ENCODE measurements at places on chromosomes 7 and 10. TPM values are rescaled to one million over a fixed set of nuclear protein-coding genes. Genes with fewer than 3 reads are reported as not detected.

C10orf90 gene
- not detected for total RNA-seq

IKZF1 gene
- 324 TPM for total RNA-seq

GRCh38 chr7:21300692-21301091, 127.2 kb upstream of the SP4 start:
- no peak for DNase-seq

ZP3 gene
- total RNA-seq = 4.2 TPM

DNA sequence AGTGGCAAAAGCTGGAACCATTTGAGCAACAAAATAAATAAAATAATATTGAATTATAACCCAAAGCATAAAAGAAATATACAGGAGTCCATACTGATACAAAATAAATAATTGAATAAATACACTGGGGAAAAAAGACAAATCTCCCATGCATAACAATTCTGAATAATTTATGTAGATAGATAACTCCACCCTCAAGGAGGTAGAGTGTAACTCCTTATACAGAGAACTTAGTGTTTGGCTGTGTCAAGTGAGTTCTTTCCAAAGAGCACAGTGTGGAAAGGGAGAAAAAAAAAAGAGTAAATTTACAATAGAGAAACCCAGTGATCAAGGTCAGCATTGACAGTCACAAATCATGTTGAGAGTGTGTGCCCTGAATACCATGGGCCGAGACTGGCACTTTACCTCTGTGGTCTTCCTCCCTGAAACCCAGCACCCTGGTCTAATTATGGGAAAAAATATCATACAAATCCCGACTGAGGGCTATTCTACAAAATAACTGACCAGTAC, 5.5 kb downstream of the PIK3AP1 start:
- no peak for DNase-seq

LRRN3 gene
- total RNA-seq = 57.3 TPM

FAM237B gene
- total RNA-seq = not detected

LMTK2 gene
- 14.9 TPM for total RNA-seq

RHOBTB1 gene
- not detected for total RNA-seq

DNA sequence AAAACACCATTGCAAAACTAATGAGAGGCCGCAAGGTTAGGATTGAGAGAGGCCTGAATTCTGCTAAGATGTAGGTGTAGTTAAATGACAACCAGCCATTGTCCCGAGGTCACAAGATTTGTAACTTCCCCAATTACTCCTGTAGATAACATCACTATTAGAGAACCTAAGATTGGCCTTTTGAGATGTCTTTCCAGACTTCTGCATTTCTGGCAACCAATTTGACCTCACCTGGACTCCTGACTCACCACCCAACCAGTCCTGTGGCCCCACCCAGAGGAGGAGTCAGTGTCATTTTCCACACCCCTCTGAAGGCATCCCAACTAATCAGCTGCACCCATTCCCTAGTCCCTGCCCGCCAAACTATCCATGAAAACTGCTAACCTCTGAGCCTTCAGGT, 115.7 kb downstream of the PRKAG2 start:
- no peak for DNase-seq

STOX1 gene
- 0.32 TPM for total RNA-seq

OR2A42 gene
- not detected for total RNA-seq

DNA sequence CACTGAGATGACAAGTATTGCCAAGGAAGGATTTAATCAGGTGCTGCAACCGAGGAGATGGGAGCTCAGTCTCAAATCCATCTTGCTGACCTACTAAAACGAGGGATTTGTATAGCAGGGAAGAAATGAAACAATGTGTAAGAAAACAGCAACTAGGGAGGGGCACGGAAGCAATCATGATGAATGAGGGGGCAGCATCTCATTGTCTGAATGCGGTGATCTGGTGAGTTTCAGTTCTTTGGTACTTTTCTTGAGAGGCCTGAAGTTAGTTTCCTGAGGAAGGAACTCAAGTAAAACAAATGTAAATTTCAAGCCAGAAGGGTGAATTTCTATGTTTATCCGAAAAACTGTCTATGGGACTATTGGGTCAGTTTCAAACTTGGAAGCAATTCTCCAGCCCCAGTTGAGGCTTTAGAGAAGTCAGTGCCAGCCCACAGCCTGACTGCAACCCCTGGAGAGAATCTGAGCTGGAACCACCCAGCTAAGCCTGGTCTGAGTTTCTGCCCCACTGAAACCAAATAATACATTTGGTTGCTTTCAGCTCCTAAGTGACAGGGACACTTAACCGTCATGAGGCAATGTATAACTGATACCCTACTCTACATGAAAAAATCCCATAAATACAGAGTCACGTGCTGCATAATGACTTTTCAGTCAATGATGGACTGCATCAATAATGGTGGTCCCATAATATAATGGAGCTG, 45.8 kb upstream of the TNS3 start:
- DNase-seq = no peak

DNA sequence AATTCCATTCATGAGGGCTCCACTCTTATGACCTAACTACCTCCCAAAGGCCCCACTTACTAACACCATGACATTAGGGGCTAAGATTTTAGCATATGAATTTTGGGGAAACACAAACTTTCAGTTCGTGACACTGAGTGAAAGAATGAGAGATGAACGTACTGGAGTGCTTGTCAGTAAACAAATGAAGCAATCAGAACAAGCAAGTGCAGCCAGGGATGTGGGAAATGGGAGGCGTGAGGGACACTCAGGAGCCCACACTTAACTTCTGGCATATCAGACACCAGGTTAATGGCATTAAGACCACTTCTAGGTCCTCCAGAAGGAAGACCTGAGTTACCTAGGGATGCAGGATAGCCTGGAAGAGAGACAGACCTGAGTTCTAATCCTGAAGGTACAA, 2.3 kb upstream of the MDFIC start:
- DNase-seq = no peak

DNA sequence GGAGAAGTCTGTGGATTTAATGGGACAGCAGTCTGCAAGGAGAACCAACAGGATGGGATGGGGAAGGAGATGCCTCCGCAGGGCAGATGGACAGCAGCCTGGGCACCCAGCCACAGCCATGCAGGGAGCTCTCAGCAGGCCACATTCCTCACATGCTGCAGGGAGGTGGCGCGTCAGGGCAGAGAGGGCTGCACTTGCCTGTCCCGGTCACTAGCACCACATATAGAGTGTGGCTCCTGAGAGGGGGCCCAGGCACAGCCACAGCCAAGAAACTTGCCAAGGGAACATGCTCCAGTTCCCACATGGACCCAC, 86.8 kb upstream of the ZMIZ1 start:
- DNase-seq = no peak

DNA sequence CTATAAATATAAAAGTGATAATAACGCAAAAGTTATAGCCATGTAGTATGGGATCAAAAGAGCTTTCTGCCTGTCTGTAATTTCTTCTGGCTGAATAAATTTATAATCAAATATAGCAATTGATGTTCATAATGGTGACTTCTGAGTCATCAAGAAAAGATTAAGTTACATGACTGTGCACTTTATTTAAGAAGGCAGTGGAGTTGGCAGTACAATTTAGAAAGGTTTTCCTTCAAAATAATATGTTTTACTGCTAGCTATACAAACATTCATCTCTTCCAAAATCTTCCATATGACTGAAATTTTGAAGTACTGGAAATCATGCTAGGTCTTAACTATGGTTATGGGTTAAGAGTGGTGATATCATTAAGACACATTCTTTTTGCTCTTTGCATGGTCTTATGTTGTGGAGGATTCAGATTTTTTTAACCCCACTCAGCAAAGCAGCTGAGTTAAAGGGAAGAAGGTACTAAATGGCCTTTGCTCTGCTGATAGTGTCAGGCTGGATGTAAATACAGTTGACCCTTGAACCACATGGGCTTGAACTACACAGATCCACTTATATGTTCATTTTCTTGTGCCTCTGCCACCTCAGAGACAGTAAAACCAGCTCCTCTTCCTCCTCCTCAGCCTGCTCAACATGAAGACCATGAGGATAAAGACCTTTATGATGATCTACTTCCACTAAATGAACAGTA, 323.6 kb downstream of the BBS9 start:
- DNase-seq = no peak

- no peak for DNase-seq
Measured at GRCh38 chr7:42395607-42396006, 158.6 kb upstream of the GLI3 start.

ZNF804B gene
- not detected for total RNA-seq

DNA sequence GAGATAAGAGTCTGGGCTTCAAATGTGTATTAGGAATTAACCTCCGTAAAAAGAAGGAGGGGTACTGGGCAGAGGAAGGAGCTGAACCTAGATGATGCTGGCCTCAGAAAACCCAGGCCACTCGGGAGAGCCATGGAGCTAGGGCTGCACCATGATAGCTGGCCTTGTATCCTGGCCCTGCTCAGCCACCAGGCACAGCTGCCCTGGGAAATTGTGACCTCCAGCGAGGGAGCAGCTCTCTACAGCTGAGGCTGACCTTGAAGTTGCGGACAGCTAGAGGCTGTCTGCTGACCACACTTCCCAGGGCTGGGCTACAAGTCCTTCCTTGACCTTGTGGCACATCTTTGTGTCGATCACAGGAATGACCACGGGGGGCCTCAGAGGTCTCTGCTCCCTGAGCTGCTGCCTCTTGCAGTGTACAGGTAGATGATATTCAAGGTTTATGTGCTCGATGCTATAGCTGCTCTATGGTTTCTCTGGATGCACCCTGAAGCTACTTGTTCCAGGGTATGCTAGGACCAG, 38.3 kb upstream of the SLC35B4 start:
- DNase-seq = no peak

DNA sequence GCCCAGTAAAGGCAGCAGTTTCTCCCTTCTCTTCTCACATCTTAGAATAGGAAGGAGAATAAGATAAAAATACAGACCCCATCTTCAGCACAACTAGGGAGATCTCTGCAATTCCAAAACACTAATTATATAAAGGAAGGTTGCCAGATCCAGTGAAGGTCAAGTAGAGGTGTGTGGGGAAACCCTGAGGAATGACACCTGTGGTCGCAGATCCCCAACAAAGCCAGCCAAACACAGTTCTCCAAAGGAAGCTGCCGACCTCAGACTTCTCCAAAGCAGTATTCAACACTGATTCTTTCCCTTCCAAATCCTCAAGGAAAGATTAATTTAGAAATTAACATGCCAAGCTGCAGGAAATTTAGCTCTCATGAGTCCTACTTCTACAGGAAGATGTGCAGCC, 62.9 kb upstream of the OIT3 start:
- DNase-seq = no peak

- DNase-seq = no peak
Measured at GRCh38 chr10:15370212-15370855, 755 bp downstream of the FAM171A1 start.

CRYGN gene
- total RNA-seq = 0.22 TPM

GRCh38 chr10:475709-476454, 213.6 kb downstream of the DIP2C start:
- no peak for DNase-seq

DNA sequence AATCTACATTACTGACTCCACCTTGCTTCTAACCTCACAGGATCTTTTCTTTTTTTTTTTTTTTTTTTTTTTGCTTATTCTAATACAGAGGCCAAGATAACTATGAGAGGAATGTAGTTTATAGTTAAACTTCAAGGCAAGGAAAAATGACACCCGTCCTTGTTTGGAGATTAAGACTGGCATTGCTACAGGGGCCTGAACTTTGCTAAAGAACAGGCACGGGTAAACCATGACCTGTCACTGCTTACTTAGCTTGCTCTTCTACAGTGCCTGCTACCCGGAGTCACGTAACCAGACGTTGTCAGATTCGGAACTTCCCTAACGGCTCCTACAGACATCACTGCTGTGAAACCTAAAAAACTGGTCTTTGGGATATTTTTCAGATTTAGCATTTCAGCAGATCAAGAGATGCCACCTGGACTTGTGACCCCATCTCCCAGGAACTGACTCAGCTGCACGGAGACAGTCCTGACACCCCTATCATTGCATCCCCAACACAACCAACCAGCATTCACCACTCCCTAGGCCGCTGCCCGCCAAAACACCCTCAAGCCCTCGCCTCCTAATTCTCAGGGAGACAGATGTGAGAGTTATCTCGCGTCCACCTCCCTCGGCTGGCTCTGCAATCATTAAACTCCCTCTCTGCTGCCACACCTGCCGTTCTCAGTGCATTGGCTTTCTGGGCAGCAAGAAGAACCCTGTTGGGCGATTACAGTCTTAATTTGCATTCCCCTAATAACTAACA, 27.5 kb downstream of the MAD1L1 start:
- no peak for DNase-seq

GRCh38 chr7:69696686-69697685, 98.7 kb downstream of the AUTS2 start:
- no peak for DNase-seq

DNA sequence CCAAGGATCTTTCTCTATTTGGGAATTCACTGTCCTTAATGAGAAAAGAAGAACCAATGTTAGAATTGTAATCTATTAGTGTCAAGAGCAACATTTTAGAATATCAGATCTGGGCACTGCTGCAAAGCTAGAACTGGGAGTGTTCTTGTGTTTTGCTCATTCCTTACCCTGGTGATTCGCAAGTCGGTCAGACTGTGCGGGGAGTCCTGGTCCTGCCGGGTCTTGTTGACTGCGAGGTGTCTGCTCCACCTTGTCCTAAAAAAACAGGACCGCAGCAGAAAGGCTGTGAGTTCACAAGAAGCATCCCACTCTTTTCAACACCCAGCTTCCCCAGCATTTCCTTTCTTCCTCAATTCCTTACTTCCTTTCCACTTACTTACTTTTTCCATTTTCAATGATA, 79.0 kb downstream of the GRB10 start:
- DNase-seq = no peak

DNA sequence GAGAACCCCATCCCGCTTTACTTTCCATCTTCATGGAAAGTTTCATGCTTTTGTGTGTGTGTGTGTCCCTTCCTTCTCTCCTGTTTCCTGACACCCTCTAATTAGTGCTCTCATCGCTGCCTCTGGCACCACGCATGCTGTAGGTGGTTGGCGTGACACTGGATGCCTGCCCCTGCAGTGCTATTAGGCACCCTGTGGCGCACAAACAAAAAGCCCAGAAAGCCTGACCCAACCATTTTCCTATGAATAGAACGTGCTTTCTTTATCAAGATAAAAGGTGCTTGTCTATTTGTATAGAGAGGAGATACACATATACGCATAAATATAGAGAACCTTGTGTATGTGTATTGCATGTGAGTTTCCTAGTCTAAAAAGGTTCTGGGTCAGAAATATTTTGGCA, 120.8 kb upstream of the CDCA7L start:
- DNase-seq = no peak

GRCh38 chr7:140885735-140886334, 38.9 kb downstream of the BRAF start:
- no peak for DNase-seq

- no peak for DNase-seq
Measured at GRCh38 chr10:132172091-132173066, 14.4 kb upstream of the DPYSL4 start.

- no peak for DNase-seq
Measured at GRCh38 chr10:131233611-131234258, 77.8 kb downstream of the TCERG1L start.

DNA sequence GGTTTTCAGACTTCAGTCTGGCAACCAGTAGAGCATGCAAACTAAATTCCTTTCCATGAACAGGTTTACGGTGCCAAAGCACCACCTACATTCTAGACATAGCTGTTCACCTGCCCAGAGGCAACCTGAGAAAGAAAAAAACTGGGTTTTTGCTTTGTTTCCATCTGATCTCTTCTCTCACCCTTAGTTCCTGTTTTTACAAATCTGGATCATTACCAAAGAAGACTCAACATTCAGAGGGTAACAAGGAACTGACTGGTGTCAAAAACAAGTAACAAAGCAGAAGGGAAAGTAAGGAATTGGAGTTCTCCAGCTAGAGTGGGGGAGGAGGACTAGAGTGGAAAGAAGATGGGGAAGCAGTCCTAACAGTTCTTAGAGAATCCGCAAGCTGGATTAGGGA, 36.4 kb downstream of the CPVL start:
- DNase-seq = no peak

GPER1 gene
- not detected for total RNA-seq

All from activated T-helper 1 cell treated with anti-CD3 and anti-CD28 coated beads, Interleukin-12 subunit alpha, Interleukin-12 subunit beta, Interleukin-2, Interleukin-4 antibody, amounts not matched to agents 30 ng/mL and 10 ng/mL and 1 ng/mL, durations not matched to agents 14 hours and 24 hours and 36 hours (primary cell).